ENCODE measurements at places on chromosomes 6 and 20.

DNA sequence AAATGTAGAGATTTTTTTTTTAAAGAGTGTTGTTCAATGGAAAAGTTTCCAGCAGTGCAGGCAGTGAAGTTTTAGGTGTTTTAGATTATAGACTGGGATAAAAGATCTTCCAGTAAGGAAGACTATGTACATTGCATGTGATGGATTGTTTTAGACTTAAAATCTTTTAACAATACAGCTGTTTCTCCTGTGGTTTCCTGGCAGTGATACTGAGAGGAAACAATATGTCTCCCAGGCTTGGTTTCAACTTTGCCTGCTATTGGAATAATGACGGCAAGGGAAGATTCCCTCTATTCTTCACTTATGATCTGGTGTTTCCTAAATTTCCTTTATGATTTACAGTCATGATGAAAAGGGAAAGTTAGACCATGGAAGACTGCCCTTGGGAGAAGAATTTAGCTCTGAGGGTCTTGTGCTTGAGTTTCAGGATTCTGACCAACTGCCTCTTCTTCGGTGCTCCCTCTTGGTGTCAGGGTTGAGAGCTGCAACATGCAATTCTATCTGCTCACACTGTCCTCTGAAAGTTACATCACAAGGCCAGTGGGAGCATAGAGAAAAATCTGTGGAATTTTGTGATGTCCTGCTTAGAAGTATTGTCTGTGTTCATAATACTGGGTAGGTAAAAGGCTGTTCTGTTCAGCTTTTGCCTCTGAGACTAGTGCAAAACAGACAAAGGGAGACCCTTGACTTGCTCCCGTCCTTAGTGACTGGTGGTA is 262.8 kb upstream of the MAN1A1 start:
- DNase-seq: no peak

DNA sequence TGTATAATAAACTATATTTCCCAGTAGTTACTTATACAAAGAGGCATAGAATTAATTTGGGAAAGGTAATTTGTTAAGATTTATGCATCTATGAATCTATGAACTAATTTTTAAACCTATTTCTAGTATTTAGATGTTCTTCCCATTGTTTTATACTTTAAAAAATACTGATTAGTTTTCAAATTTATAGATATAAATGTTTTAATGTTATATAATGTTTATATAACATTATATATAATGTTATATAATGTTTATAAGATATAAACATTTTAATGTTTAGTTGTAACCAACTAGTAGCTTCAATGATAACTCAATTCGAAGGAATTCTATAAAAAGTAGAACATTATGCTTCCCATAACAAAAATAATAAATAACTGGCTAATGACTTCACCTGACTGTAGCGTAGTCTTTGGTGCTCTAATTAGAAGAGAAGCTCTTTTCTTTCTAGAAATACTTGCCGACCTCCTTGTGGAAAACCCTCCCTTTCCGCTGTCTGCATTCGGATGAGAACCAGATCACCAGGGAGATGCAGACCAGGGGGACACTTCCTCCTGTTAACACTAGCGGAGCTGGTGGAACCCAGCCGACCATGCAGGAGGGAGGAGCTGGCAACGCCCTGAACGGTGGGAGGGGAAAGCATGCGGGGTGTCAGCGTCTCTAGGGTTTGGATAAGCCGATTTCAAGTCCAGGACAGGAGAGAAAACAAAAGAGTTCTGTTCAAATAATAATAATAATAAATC is 158.4 kb downstream of the OR2B2 start:
- DNase-seq: peak; percentile 61

DNA sequence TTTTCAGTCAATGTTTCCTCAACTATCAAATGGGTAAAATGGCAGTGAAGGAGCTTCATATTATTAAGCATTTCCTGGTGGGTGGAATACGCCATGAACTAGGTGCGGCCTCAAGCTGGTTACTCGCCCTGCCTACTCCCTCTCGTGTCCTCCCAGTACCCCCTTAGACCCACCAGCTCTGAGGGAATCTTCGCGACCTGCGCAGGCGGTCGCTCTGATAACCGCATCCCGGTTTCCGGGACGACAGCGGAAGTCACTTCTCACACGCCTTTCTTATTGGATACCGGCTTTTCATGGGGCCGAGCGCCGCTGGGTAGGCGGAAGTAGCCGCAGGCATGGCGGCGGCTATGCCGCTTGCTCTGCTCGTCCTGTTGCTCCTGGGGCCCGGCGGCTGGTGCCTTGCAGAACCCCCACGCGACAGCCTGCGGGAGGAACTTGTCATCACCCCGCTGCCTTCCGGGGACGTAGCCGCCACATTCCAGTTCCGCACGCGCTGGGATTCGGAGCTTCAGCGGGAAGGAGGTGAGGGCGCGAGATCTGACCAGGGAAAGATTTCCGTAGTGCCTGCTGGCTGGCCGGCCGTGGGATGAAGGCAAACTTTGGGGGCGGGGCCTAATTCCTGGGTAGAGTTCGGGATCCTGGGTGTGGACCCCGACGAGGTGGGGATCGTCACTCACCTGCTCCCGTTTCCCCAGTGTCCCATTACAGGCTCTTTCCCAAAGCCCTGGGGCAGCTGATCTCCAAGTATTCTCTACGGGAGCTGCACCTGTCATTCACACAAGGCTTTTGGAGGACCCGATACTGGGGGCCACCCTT is at the start of gene PIGT:
Gene PIGT (plus strand): TSS at position 320 of the 816 bp plus-strand sequence. CDS start 16 bp downstream, at position 336.
- DNase-seq: no peak

DNA sequence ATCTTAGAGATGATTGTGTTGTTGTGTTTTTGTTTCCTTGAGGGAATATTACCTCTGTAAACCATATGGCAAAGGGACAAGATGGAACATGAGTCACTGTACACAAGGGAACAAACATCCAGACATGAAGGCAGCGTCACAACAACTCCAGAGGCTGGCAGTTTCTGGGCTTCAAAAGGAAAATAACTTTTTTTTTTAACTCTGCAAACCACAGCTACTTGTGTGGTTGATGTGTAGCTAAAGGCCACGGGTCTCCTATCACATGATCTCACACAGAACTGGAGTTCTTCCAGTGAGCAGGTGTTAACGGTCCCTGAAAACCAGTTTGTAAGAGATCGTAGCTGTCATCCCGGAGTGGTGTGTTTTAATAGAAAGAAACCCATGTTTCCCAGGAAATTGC is 33.2 kb upstream of the HBS1L start:
- DNase-seq: no peak

DNA sequence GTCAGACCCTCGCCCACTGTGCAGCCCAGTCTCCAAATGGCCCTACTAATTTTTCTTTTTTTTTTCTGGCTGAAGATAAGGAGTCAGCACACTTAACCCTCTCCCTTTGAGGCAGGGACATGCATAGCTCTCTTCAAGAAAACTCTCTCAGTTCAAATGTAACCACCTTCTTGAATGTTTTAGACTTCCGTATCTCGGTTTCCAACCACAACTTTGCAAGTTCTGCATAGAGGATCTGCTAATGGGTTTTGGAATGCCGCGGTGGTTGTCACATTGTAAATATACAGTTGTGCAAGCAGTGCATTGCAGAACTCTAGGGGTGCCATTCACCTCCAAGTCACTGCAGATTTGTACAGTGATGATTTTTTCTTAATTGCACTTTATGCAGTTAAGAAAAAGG is 59.4 kb upstream of the SLC35B3 start:
- DNase-seq: no peak

Data from AG04450 (cell line).